ENCODE measurements at places on chromosomes 4 and X.

DNA sequence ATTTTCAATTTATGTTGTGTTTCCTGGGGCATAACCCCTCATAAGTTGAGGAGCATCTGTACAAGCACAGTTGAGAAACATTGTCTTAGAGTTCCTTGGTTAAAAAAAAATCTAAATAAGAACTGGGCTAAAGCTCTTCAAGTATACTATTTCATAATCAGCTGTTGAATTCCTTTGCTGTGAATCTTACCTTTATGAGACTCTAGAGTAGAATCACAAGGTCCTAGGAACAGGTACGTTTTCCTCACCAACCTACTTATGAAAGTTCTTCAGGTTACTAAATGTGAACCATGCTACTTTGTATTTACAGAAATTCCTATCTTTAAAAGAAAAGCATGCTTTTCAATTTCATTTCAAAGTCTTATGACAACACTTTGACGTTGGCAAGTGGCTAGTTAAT, 20.9 kb upstream of the SOD3 start:
- no peak for DNase-seq

DNA sequence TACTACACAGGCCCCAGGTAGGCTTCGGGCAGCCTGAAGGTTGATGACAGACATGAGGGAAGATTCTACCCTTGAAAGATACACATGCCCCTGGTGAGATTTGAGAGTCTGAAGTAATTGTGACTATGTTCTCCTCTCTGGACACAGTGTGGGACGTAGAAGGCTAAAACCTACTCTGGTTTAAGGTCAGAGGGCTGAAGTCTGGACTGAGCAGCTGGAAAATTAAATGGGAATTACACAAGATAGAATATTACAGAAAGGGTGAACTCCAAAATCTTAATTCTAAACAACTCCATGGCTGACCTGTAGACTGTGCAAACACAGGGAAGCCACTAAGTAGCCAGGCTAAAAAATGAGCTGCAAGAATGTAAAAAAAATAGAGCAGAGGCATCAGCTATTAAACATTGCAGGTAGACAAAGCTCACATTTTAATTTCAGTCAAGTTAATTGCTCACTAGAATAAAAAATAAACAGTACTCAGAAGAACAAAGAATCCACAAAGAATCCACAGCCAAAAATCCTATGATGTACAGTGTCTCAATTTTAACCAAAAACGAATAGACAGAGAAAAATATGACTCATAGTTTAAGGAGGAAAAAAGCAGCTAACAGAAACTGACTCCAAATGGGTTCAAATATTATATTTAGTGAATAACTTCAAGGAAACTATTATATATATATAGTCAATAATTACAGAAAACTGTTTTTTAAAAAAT, 170.4 kb downstream of the PCDH18 start:
- no peak for DNase-seq

DNA sequence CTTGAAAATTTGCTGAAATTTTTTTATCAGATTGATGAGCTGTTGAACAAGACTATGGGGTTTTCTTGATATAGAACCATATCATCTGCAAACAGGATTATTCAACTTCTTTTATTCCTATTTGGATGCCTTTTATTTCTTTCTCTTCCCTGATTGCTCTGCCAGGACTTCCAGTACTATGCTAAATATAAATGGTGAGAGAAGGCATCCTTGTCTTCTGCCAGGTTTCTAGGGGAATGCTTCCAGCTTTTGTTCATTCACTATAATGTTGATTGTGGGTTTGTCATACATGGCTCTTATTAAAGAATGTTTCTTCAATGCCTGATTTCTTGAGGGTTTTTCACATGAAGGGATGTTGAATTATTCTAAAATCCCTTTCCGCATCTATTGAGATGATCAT, 1139.5 kb downstream of the FAM133A start:
- no peak for DNase-seq

DNA sequence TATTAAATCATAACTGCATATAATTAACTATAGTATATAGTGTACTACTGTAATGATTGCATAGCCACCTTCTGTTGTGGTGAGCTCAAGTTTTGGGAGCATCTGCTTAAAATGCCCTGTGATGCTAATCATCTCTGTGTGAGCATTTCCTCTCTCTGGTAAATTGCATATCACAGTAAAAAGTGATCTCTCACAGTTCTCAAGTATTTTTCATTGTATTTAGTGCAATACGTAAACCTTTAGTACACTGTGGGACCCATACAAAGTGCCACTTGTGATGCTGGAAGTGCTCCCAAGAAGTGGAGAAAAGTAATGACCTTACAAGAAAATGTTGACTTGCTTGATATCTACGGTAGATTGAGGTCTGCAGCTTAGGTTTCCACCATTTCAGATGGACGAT, 82.0 kb downstream of the WWC2 start:
- no peak for DNase-seq

DNA sequence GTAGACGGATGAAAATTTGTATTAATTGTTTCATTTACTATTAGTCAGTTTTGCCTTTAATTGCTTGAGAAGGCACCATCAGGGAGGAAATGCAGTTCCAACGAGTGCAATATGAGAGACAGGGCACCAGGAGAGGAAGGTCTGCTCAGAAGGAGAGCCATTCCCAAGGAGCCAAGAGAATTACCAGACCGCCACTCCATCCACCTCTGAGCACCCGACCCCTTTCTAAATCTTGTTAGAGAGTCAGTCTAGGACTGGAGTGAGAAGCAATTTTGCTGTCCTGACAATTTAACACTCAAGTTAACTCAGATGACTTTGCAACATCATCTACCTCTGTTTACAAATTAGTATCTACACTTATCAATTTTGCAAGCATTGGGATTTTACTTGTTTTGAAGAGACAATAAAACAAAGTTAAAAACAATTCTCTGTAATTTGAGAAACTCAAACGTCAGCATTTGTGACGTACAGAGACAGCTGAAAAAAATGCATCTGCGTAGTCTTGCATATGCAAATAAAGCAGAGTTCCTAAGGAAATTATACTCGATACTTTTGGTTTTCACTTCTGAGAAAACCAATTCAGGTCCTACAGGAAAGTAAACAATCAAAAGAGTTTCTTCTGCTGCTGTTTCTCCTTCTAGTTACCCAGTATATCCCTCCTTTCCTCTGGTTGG, 1704.7 kb upstream of the TENM3 start:
- DNase-seq = no peak

DNA sequence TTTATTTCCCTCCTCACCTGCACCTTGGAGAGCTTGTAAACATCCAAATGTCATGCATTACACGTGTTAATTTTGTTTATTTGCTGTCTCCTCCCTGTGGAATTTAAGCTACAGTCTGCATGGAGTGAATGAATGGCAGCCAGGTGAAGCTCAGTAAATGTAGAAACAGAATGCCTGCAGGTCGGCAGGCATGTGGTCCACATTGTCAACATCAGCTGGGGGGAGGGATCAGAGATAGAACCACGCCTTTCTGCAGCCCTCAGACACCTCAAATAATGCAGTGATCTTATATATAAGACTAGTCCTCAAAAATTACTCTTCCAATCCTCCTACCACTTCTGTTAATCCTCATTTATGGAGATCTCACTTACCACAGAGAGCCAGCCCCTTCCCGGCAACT, 131.2 kb upstream of the KIT start:
- no peak for DNase-seq

GRCh38 chr4:154593868-154594267, 3.3 kb upstream of the FGA start:
- DNase-seq = no peak

DNA sequence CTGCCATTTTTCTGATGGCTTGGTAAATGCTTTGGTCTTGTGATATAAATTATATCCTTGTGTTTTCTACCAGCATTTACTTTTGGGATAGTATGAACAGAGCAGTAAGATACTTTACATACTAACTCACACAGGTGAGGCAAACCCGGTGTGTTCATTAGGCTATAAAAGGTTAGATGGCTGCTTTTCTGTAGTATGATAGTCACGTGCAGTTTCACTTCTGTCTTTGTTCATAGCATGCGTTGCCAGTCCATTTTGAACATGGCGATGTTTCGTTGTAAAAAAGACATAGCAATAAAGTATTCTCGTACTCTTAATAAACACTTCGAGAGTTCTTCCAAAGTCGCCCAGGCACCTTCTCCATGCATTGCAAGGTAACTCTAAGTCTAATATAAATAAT, 88.4 kb downstream of the KLHL8 start:
- DNase-seq = no peak

DNA sequence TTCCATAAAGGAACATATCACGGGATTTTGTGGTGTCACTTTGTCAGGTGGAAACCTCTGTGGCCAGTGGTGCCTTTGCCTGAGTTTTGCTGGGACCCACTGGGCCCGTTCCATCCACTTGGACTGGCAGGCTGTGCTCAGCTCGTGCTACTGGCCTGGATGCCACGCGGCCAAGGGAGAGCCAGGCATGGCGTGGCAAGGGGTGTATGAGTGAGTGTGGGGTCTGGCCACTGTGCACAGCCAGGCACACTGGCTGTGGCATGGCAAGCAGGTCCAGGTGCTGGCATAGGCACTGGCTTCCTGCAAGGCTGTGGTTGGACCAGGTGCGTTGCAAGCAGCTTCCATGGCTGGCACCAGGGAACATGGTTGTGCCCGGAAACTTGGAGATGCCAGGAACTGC, 60.8 kb downstream of the TBCK start:
- DNase-seq = no peak

GRCh38 chr4:42315231-42315630, 82.1 kb upstream of the SHISA3 start:
- no peak for DNase-seq

- DNase-seq = no peak
Observed at GRCh38 chr4:75371915-75372314, 142.3 kb downstream of the RCHY1 start.

- DNase-seq = no peak
Observed at GRCh38 chrX:11837437-11837836, 79.4 kb downstream of the MSL3 start.

DNA sequence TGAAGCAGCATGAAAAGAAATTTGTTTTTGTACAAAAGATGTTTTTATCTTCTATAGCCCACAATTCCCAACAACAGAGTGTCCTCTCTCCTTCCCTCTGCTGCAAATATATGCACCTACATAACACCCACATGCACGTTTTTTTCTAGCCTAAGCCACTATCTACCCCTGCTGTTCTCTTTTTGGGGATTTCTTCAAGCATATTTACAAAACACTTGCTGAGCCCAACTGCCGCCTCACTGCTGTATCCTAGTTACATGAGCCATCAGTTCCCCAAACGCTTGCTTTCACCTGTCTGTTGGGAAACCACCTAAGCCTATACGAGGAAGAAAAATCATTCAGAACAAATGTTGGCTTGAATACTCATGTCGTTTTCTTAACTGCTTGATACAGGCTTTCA, 127.2 kb downstream of the CHRNA9 start:
- DNase-seq = peak; percentile 64

- DNase-seq = no peak
Observed at GRCh38 chr4:184190711-184191110, 27.0 kb downstream of the ENPP6 start.

- no peak for DNase-seq
Observed at GRCh38 chr4:104408878-104409277, 85.8 kb downstream of the CXXC4 start.

- DNase-seq = no peak
Observed at GRCh38 chr4:21454201-21454600, 494.4 kb downstream of the KCNIP4 start.

- no peak for DNase-seq
Observed at GRCh38 chr4:115042496-115042895, 70.9 kb downstream of the NDST4 start.

- DNase-seq = no peak
Observed at GRCh38 chr4:124590480-124590879, 122.1 kb downstream of the ANKRD50 start.

DNA sequence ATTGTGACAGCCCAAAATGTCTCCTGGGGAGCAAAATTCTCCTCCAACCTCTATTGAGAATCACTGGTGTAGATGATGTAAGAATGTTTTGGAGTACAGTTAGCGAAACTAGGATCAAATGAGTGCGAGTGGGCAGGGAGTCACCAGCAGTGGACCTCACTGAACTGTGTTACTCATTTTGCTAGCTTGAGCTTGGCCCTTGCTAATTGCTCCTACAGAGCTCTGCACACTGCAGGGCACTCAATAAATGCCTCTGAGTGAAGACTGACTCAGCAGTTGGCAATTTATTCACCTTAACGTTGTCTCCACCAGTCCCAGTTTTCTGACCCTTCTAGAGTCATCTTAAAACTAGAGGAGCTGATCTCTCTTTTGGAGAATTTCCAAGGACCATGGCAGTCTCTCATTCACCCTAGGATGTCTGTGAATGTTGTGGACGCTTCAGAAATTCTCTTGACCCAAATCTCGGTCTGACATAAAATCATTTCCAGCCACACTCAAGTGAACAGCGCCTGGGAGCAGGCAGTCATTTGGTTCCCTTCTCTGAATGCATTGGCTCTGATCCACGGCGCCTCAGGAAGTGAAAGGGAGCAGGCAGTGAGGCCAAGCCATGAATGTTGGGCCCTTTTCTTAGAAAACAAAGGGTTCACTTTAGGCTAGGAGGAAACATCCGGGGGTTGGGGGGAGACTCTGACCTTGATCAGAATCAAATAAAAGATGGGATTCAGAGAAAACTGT, 148.1 kb downstream of the NWD2 start:
- DNase-seq = no peak

- DNase-seq = no peak
Observed at GRCh38 chr4:16893141-16893651, 5.2 kb downstream of the LDB2 start.

- DNase-seq = no peak
Observed at GRCh38 chr4:154029171-154029570, 240.3 kb upstream of the SFRP2 start.

DNA sequence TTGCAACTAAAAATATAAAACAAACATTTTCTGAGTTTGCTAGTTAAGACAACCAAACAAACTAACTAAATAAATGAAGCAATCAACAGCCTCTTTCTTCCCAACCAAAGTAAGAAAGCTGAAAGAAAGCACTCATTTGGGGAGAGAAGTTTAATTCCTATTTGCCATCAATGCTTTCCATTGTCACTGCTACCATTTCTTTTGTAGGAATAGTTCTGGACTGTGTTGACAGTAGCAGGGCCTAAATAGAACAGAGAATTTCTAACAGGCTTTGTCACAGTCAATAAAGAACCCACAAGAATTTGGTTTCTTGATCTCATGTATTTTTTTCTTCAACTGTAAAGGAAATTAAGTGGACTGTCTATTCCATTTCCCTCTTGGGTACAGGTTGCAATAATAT, 1886.4 kb upstream of the TENM3 start:
- no peak for DNase-seq

DNA sequence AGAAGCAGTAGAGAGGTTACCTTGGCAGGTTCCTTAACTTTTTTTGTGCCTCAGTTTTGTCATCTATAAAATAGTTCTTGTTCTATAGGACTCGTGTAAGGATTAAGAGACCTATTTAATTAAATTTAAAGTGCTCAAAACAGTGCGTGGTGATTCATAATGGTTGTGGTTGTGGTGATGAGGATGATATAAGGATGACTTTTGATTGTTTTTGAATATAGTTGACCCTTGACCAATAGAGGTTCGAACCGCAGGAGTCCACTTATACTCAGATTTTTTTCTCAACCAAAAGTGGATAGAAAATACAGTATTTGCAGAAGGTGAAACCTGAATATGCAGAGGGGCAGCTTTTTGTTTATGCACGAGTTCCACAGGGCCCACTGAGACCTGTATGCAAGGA, 14.6 kb downstream of the SMAD1 start:
- no peak for DNase-seq

- DNase-seq = no peak
Observed at GRCh38 chr4:135236048-135236447, 1034.5 kb upstream of the PABPC4L start.
